ENCODE measurements at places on chromosomes 3 and 15.
A peak's percentile ranks its signal among the peaks of the same experiment; 100 is the strongest.

- DNase-seq = no peak
These were observed 752 bp downstream of the OCA2 start for GRCh38 chr15:28098360-28098765.

- peak; percentile 27 for DNase-seq
These were observed 340.8 kb upstream of the DCBLD2 start for GRCh38 chr3:99242271-99242670.

DNA sequence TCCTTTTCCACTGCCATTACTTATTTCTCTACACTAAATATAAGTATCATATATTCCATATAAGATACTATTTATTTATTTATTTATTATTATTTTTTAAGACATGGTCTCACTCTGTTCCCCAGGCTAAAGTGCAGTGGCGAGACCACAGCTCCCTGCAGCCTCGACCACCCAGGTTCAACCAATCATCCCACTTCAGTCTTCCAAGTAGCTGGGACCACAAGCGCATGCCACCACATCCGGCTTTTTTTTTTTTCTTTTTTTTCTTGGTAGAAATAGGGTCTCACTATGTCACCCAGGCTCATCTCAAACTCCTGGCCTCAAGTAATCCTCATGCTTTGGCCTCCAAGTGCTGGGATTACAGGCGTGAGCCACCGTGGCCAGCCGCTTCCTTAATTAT, 56.6 kb downstream of the TP53BP1 start:
- DNase-seq = no peak

GRCh38 chr3:50571486-50571885, 2.2 kb downstream of the HEMK1 start:
- DNase-seq = no peak

GRCh38 chr15:49902685-49903501, 216.1 kb downstream of the ATP8B4 start:
- DNase-seq = peak; percentile 95

DNA sequence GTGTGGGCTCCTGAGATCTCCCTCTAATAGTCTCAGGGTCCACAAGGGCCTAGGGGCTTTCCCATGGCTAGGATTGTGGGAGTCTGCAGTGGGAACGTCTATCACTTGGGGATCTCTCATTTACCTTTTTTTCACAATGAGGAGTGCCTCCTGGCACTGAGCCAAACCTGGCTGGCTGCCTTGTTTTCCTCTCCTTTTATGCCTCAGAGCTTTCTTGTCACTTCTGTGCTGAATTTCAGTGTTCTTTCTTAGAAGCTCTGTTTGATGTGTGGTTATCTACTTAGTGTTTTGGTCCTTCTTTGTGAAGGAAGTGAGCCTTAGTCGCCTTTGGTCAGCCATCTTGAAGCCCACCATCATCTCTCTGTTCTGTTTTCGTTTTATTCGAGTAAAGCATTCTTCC, 33.9 kb downstream of the DOCK3 start:
- no peak for DNase-seq

- no peak for DNase-seq
These were observed 16.3 kb downstream of the SYNM start for GRCh38 chr15:99121207-99121606.

DNA sequence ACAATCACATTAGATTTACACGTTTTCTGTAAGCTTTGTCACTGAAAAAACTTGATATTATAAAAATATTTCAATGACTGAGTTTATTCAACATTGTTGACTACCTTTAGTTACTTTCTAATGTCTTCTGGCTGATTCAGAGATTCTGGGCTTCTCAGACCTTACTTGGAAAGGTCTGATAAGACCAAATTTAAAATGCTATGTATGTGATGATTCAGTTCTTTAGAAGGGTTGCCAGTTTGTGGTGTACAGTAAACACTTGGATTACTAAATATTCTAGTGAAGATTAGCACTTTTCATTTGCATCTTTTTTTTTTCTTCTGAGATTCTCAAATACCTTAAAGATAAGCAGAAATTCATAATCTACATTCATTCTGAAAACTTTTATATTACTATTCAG, 49.8 kb downstream of the SGO1 start:
- DNase-seq = peak; percentile 8

GRCh38 chr15:27414168-27414870, 443.3 kb downstream of the GABRG3 start:
- DNase-seq = no peak

GRCh38 chr3:179414804-179415203, 36.5 kb downstream of the GNB4 start:
- no peak for DNase-seq

- peak; percentile 75 for DNase-seq
These were observed 58.5 kb downstream of the LPP start for GRCh38 chr3:188212308-188212969.

- DNase-seq = no peak
These were observed 545.4 kb downstream of the TUSC7 start for GRCh38 chr3:117254985-117255384.

DNA sequence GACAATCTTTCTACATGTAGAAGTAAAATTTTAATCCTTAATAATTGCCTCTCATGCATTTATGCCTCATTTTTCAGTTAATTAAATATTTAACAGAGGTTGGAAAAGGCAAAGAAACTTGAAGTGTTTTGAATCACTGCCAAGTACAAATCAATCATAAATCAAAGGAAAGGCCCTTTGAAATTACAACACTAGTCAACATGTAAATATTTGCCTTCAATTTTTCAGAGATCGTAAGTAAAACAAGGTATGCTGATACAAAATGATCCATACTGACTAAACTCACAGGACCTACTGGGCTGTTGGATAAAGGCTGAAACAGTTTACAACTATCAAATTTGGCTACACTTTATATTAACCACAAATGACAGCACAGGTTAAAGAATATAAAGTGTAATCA, 33.9 kb downstream of the ZBBX start:
- no peak for DNase-seq

DNA sequence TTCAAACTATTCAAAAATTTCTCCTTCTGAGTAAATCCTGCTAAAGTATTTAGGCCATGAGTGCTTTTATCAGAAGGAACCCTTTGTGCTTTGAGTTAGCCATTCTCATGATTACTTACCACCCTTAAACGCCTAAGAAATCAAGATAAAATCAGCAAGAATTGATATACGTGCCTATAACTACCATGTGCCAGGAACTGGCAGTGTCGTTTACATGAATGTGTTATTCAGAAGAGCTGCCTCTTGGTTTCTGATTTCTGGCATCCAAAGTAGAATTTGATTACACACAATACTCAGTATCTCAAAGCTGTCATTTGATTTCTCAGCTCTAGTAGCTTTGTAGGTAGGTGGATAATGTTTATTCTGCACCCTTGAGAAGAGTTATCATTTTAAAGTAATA, 351.3 kb upstream of the CCDC54 start:
- DNase-seq = no peak

GRCh38 chr3:104909721-104910120, 457.0 kb upstream of the ALCAM start:
- DNase-seq = peak; percentile 69

Measured in fibroblast of mammary gland (primary cell).